ENCODE measurements at places on chromosomes 4 and X.

- no peak for DNase-seq
These were observed 317.0 kb upstream of the ANXA10 start for GRCh38 chr4:167775375-167775774.

DNA sequence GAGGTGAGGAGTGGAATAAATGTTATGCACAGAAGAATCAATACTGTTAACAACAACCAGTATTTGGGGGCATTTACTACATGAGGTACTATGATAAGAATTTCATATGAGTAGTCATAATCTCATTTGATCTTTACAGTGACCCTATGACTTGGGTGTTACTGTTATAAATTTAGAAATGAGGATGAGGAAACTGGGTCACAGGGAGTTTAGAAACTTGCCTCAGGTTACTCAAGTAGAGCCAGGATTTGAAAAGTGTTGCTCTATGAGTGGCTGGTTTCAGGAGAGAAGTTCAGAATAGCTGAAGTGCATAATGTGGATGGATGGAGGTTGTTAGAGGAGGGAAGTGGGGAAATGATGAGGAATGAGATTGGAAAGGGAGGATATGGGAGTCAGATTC, 16.6 kb upstream of the DDIT4L start:
- no peak for DNase-seq

GRCh38 chr4:140884431-140885058, 128.4 kb upstream of the TBC1D9 start:
- DNase-seq = no peak

DNA sequence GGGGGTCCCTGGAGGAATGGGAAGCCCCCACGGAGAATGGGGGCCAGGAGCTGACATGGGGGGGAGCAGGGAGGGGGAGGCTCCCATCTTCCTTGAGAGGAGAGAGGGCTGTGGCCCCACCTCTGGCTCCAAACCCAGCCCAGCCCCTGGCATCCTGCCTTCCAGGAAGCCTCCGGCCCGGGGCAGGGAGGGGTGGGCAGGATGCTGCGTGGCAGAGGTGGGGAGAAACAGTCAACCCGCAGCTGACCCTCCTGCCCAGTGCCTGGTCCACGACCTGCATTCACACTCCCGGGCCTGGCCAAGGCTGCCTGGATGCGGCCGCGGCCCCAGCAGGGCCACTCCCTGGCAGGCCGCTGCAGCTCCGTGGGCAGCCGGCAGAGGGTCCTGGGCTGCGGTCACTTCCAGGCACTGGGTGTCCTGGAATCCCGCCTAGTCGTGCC, 39.0 kb downstream of the CPLX1 start:
- no peak for DNase-seq

DNA sequence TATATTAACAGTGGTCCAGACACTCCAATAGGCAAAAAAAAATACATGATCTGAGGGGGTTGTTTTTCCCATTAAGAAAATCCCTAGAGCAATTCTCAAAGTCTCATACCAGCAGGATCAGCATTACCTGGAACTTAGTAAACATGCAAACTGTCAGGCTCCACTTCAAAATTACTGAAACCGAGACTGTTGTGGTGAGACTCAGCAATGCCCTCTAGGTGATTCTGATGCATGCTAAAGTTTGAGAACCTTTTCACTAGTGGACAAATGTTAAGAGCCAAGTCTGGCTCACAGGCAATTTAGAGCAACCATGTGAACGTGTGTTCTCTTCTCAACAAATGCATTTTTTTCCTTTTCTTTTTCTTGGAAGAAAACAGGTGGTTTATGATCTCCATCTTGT, 30.2 kb downstream of the NEK1 start:
- DNase-seq = no peak

DNA sequence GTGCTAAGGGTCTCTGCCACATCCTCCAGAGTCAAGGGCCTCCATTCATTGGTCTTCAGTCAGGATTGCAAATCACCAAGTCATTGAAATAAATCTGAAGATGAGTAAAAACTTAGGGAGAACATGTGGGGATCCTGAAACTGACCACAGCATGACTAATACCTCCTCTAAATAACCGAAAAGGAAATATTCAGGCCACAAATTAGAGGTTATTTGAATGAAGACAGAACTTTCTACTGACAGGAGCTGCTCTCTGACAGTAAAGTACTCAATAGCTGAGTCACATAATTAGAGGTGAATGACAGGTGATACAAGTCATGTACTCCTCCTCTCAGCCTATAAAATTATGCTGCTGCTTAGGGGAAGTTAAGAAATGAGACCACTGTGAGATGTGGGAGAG, 240.2 kb upstream of the F9 start:
- DNase-seq = no peak

- no peak for DNase-seq
These were observed 31.4 kb upstream of the BBS12 start for GRCh38 chr4:122701061-122701460.

DNA sequence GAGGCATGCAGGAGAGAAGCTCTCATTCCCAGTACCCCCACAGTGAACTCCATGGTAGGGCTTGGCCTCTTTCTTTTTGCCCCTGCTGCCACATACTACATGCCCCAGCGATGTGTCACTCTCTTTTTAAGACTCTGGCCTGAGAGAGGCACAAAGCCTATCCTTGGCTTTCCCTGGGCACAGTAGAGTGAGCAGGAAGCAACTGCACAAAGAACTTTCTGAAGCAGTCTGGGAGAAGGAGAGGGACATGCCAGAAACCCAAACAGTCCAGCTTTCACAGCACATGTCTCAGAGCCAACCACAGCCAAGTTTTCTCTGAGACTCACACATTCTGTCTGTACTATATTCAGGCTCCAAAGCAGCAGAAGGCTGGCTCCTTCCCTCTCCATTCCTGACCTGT, 7.9 kb upstream of the NALF2 start:
- DNase-seq = no peak

DNA sequence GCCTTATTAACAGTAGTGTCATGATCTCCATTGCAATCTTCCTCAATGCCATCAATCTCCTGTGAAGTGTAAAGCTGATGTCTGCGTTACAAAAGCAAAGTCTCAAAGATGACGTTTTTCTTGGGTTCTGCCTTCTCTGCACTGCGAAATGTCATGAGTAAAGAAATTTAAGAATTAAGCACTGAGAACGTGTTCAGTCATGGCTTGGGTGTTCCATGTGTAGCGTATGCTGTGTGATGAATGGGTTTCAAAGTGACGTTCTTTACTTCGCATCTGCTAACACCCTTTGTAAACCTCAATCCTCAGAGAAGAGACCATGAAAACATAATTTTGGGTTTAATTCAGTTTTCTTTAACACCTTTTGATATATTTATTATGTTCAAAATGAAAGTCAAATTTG, 999 bp downstream of the NAP1L5 start:
- DNase-seq = no peak

DNA sequence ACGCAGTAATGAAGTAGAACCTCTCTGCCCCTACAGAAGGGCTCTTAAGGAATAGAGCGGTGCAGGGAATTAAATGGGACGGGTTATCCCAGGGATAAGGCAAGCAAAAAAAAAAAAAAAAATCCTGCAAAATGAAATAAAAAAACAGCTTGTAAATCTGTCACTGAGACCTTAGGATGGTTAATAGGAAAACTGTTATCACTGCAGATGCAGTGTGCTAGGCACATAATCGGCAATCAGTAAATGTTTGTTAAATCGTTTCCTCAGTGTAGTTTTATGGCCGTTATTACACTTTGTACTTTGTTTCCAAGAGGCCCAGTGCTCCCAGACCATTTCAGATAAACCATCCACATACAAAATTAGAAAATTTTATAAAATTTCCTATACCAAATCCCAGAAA, 1.0 kb downstream of the HNRNPH2 start:
- no peak for DNase-seq

DNA sequence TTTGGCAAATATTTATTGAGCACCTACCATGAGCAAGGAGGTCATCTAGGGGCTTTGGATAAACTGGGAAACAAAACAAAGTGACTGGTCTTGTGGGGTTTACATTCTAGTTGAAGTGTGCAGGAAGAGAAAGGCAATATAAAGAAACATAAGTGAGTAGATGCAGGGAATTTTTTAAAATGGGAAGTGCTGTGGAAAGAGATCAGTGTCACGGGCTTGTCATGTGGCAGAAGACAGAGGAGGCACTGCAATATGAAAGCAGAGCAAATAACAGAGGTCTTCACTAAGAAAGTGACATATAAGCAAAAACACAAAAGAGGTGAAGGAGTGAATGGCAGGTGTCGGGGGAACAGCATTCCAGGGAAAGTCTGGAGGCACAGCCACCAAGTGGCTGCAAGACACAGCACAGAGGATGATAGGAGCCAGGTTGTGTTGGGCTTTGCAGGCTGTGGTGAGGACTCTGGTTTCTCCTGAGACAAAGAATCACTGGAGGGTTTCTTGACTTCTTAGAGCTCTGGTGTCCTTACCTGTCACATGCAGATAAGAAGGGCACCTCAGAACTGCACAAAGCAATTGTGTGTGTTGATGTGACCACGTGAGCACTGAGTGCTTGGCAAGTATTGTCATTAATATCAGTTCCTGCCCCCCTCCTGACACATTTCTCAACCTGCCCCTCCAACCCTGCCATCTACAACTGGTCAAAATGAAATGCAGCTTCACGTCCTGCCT, 143.5 kb downstream of the TSPAN5 start:
- no peak for DNase-seq

- DNase-seq = no peak
These were observed 378.8 kb downstream of the BCOR start for GRCh38 chrX:39718981-39719380.

GRCh38 chr4:133581996-133582619, 433.0 kb downstream of the PCDH10 start:
- DNase-seq = no peak

- DNase-seq = no peak
These were observed 30.2 kb downstream of the OFD1 start for GRCh38 chrX:13764765-13765164.

- DNase-seq = no peak
These were observed 36.5 kb downstream of the ERVMER34-1 start for GRCh38 chr4:52714597-52715254.

GRCh38 chrX:97797076-97797475, 913.4 kb downstream of the RPA4 start:
- no peak for DNase-seq

DNA sequence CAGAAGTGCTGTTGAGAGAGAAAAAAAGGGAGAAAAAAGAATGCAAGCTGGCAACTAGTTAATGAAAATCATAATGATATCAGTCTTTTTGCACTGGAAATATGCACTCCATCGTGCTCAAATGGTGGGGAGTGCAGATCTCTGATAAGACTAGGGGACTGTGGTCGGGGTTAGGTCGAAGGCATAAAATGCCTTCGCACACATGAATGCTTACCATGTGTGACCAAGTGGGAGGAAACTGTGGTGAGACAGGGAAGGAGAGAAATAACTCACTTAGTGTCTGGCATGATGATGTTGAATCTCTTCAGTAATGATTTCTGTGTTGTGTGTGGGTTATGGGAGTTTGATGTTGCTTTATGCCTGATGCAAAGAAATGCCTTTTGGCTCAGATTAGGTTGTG, 358.9 kb downstream of the FBXO8 start:
- DNase-seq = no peak

DNA sequence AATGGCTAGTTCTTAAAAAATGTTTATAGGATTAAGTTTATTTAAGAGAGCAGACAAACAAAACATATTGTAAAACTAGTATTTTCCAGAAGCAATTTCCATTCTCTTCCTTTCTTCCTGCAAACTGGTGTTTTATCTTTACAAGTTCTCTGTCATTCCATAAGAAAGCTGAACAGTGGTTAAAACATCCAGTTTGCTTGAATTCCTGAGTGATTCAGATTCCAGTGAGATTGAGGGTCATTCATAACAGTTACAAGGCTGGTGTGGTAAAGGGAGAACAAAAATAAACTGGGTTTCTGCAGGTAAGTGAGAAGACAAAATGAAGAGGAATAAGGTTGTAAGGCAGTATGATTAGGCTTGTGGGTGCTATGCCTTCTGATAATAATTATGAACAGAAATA, 544.8 kb upstream of the DIPK2B start:
- no peak for DNase-seq

GRCh38 chr4:150224896-150225591, 146.8 kb downstream of the DCLK2 start:
- no peak for DNase-seq

- no peak for DNase-seq
These were observed 591.9 kb downstream of the TECRL start for GRCh38 chr4:63817196-63817865.

DNA sequence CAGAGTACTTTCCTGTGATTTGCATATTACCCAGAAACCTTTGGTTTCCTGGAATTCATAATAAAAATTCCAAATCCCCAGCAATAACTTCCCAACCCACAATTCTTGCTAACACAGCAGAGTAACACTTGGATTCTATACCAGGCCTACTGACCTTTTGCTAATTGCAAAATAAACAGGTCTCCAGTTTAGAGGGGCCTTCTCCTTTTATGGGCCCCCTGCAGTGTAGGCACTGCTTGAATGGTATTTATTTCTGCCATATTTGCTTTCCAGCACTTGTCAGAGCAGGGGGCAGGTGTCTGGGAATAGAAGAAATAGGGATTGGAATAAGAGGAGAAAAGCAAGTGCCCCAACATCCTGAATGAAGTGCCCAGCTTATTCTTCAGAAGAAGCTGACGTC, 25.3 kb upstream of the GPC3 start:
- DNase-seq = no peak

DNA sequence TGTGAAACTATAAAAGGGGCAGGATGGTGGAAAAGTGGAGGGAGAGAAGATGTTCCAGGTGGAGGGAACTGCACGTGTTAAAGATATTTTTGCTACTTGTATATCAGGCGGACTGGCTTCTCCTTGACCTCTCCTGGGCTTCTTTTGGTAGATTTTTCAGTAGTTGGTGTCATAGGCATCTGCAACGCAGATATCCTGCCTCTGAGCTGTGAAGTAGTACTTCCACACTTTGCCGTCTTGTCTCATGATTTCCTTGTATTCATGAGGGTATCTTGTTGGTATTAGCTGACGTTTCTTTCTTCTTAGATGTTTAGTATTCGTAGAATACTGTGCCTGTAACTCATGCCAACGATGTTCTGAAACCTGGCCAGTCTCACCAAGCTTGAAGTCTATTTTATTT, 81.0 kb downstream of the WWC2 start:
- DNase-seq = no peak

- DNase-seq = no peak
These were observed 1025.8 kb upstream of the LCORL start for GRCh38 chr4:19047279-19047880.

DNA sequence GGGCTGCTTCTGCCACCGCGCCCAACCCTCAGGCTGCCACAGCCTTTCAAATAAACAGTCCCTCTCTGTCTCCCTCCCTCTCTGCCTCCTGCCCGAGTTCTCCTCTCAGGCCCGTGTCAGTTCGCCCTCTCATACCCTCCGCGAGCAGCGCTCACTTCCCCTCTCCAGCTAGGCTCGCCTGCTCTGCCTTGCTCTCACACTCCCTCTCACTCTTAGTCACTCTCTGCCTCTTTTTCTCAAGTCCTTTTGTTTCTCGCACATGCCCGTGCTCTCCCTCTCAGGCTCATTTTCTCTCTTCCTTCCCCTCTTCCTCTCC, 3.2 kb downstream of the EFNB1 start:
- no peak for DNase-seq
